ENCODE measurements at places on chromosomes 5 and 9.

GRCh38 chr9:111076519-111076918 is 38.2 kb upstream of the LPAR1 start:
- no peak for DNase-seq

DNA sequence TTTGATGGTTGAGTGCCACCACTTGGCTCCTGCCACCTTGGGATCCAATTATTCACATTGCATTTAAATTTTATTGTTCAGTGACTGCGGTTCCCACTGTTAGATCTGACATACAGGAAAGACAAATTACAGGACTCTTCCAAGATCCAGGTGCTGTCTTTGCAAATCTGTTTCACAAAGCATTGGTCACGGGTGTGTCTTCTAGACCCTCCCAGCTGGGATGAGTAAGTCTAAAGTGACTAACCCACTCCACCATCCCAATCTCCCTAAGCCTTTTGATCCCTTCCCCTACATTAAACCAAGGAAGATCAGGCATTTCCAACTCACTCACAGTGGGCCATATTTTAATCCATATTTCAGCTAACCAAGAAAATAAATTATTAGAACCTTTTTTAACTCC is 1016.3 kb upstream of the CTNND2 start:
- DNase-seq, result no peak

- DNase-seq, result no peak
Observed at GRCh38 chr5:167816864-167817263, 474.6 kb upstream of the WWC1 start.

DNA sequence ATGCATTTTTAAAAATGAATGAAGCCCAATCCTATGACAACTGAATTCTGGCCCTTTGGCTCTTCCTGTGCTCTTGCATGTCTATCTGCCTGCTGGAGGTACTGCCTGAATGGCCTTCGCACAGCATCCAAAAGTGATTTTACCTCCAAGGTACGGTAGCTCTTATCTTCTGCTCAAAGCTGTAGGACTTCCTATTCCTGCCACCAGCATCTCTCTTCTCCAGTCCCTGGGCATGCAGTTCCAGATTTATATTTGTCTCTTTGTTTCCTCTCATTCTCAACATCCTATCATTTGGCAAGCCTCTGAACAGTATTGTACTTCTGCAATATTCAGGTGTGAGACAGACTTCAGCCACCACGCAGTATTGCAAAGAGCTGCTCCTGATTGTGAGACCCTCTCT is 43.7 kb upstream of the SH3GL2 start:
- no peak for DNase-seq

DNA sequence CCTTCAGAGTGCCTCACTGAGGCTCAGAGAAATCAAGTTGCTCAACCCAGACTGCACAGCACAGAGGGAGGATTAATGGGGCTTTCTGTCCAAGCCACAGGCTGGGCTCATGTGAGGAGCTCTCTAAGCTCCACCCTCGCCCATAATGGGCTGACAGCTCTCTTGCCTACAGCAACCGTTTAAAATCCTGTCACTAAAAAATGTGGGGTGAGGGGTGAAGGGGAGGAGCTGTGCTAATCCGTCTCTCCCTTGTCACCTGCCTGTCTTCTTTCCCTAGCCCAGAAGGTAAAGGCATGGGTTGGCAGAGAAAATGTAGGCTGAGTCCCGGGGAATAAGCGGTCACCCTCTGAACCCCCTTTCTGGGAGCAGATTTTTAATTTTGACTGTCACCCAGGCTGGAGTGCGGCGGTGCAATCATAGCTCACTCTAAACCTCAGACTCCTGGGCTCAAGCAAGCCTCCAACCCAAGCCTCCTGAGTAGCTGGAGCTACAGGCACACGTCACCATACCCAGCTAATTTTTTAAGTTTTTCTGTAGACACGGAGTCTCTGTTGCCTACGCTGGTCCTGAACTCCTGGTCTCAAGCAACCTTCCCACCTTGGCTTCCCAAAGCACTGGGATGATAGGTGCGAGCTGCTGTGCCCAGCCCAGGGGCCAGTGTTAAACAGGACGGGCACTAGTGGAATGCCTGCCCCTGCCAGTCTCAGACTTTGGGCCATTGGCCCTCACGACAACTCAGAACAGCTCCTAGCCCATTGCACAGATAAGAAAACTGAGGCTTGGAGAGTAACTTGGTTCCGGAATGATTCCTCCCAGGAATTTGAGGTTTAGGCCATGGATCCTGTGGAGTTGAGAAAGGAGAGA is 89.5 kb downstream of the LMX1B start:
- DNase-seq, result no peak

DNA sequence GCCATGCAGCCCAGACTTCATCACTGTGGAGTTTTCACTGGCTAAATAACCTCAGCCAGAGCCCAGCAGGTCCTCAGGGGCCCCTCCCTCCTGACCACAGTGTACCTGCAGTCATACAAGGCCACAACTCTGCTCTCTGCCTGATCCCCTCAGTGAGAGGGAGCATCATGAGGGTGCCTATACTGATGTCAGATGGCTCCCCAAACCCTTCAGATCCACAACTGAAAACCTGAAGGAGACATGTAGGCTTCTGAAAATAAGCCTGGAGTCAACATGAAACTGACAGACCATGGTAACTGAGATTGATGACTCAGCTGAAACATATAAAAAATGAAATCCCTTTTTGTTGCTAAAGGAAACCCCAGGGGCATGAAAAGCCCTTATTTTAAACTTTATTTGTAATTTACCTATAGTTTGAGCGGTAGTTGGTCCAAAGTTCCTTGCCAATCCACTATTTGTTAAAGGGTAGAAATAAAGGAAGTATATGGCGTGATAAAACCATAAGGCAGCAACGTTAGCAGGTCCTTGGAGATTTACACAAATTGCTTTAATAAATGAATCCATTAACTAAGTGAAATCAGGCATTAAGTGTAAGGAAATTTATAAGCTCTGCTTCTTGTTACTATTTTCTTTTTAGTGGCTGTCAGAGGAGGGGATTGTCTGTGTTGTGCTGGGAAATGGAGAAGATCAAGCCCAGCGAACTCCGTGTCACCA is 68.3 kb downstream of the FGF1 start:
- DNase-seq, result no peak

DNA sequence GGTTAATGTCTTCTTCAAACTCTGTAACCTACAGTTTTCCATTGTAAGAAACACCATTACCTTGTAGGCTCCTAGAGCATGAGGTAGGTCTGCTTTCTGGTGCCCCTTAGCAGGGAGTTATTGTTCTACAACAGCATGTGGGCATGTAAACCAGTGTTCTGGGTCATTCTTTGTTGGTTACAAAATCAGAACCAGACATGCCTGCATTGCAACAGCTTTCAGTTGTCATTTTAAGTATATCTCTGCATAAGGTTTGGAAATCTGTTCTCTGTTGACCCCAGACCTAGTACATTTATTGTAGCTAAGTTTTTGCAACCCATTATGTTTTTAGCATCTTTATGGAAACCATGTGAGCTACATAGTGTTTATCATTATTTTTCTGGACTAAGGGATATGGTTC is 10.9 kb downstream of the RGMB start:
- DNase-seq, result no peak

- no peak for DNase-seq
Observed at GRCh38 chr9:13809401-13809800, 504.5 kb downstream of the NFIB start.

DNA sequence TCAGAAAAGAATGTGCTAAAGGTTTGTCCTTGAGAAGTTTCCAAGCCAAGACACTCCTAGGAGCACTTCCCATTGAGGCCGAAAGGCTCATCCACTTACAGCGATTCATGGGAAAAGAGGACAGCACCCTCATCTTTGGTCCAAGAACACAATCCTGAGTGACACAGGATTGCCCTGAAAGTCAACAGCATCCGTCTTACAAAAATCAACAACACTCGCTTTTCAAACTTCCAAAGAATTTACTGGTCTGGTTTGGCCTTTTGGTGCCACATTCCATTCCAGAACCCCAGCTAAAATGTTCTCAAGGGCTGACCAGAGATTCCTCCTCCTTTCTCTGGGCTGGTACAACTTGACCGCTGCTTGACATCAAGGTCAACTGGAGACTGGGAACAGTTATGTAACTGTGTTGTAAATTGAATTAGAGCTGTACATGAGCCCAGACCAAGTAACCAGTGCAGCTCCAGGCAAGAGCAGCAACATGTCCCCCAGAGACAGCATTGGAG is 415.8 kb upstream of the PIK3R1 start:
- no peak for DNase-seq

DNA sequence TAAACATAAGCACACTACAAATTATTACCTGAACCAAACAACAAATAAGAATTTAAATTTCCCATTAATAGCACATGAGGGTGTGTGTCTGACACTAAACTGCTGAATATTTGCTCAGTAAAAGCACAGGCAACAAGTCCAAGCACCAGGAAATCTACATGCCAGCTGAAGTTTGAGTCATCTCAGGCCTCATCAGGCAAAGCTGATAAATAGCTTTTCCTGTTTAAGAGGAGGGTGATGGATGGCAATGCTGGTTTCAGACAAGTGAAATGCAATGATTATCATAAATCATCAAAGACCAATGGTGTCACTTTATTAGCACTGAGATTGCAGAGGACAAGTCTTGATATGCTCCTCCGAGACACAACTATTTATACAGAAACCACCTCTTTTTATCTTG is 1668.0 kb upstream of the C9orf72 start:
- no peak for DNase-seq

GRCh38 chr5:58459146-58460001 is 512 bp downstream of the PLK2 start:
- peak; percentile 21 for DNase-seq

DNA sequence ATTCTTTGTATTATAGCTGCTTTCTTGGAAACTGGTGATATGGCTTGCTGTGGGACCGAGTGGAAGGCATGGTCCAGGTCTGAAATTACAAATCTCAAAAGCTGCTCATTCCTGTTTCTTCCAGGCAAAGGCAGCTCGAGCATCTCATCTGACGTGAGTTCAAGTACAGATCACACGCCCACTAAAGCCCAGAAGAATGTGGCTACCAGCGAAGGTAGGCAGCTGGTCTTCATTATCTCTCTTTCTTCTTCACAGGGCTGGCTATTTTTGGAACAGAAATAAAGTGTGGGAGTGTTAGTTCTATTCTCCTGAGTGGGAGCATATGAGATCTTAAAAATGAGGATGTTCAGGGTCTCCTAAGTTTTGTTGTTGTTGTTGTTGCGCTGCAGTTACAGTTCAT is 115.9 kb downstream of the FBXL7 start:
- no peak for DNase-seq

DNA sequence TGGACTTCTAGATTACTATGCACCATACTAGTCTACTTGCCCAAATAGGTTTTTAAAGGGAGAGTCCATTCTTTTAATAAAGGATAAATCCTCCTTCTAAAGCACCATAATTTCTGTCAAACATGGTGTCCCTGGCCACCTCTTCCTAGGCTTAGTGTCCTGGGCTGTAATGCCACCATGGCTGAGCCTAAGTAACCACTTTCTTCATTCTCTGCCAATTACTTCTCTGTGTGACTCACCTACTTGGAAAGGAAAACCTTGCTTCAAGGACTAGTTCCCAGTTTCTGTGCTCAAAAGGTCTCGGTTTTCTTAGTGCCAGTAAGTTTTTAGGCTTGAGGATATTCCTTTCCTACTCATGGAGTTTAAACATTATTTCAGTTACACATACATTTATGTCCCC is 273.4 kb downstream of the DENND1A start:
- DNase-seq, result no peak

GRCh38 chr5:166428264-166428803 is 1863.1 kb upstream of the WWC1 start:
- DNase-seq, result no peak

DNA sequence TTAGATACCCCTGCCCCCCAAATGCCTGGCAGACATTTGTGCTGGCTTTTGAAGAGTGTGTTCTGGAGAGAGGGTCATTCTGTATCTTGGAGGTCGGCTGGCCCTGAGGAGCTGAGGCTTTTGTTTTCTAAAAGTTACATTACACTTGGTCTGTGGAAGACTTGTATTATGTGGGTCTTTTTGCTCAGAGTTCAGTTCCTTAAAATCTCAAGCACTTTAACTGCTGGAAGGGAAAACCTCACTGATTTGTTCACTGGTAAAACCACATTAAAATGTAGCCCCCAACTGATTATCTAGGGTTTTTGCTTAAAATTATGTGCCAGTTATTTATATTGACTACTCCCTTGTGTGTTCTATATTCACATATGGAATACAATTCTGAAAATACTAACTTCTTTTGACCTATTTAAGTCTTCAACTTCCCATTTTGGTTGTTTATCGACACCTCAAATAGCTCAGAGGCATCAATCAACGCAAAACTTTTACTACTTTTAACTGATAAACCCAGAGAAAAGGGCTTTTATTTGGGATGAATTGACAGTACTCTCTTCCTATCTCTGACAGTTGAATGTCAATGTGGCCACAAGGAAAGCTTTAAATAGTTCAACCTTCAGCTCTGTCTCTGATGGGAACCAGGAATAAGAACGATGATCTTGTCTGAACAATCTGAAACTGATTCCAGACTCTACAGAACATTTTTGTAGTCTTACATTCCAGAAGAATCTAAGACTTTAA is 54.0 kb upstream of the MAP3K1 start:
- DNase-seq, result no peak

DNA sequence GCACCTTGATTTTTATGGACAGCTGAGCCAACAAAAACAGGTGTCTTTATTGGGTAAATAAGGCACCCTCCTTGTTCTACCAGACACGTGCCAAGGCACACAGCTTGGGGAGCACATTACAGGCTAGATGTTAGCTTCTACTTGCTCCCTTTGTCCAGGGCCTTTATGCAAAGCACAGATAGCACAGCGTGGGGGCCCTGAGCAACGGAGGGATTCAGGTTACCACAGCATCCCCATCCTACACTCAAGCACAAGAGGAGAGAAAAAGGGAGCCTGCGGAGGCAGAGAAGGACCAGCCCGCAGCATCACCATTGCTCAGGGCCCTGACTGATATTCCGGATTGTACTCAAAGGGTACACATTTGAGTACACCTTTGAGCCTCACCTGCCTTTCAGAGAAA is 181.7 kb upstream of the KIF2A start:
- no peak for DNase-seq

DNA sequence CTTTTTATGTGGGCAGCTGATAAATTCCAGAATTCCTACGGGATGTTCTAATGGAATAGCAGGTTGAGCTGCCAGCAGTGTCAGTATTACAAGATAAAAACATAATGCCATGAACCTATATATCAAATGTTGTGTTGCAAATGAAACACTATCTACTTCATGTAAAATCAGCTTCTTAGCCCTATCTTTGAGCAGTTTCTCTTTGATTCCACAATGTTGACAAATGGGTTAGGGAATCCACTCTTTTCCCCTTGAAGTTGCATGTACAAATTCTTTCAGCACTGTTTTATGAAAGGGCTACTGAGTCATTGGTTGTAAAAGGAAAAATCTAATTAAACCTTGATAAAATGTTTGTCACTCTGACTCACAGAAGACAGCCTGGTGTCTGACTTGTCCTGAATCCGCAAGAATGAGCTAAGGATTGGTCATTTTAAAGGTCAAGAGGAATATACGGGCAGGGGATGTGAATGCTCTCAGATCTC is 950.6 kb upstream of the NUDT12 start:
- peak; percentile 23 for DNase-seq
